ENCODE measurements at places on chromosomes 7 and 10.

GRCh38 chr7:28700790-28701203, 257.3 kb downstream of the TRIL start:
- no peak for DNase-seq

- DNase-seq = no peak
Observed at GRCh38 chr7:23158546-23158945, 23.3 kb upstream of the NUP42 start.

DNA sequence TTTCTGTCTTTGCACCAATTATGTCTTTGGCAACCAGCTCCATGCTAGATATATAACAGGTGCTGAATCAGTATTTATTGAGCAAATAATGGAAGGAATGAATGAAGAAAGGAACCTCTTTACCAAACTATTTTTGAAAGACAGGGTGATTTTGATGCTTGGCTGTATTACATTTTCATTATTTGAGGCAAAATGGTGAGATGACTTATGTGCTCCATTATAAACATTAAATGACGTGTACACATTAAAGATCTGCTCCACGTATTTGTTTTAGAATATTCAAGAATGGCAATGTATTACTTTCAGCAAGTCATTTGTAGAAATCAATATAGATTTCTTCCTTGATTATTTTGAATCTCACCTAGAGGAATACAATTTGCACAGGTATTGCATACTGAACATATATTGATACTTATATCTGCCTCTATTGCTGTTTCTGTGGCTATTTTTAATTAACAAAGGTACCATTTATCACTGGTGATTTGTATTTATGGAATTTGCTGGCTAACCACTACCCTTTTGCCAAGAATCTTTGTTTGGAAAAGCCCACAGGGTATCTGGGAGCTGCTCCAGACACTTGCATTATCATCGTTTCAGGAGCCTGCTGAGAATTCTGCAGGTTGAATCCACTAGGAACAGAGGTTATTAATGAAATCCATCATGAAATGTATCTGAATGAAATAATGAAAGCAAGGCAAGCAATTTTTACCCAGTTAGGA, 92.2 kb downstream of the SEMA3C start:
- no peak for DNase-seq

DNA sequence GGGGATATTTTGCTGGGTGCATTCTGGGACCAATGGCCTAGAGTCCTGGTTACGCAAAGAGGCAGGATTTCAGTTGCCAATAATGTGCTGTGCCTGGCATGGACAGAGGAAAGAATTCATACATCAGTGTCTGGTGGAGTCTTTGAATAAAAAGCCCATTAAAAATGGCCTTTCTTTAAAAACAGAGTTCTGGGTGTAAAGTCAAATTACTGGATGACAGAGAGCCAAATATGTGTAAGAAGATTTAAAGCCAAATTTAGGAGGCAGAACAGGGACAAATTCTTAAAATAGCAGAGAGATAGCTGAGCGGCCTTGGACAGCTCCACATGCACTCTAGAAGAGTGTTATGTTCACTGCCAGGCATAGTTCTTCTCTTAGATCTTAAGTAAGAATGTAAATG, 60.8 kb upstream of the MEOX2 start:
- DNase-seq = no peak

DNA sequence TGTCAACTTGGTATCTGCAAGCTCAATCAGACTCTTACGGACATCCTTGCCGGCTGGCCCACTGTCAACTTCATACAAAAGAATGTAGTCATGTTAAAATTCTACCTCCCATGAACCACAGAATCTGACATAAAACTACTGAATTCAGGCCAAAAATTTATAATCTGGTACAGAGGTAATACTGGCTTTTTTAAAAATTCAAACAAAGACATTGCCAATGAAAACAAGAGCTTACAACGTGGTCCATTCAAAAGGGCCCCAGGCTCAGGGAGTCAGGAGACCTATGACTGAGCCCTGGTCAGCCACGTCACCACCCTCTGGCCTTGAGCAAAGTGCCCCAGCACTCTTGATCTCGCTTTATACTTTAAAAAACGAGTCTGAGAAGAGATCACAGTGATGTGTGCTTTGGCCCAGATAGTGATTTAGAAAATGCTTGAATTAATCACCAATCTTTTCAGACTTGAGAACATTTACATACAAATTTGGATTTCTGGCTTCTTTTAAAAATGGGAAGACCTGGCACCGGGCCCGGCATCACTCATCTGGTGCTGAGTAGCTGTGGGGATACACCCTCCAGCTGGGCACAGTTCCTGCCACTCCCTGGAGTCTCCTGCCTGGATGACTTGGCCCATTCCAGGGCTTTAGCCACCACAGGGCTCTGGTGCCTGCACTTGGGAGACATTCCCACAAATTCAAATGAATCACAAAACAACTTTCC, 94.1 kb downstream of the PIP4K2A start:
- DNase-seq = peak; percentile 30

- DNase-seq = peak; percentile 92
Observed at GRCh38 chr10:102775935-102776669, 32.4 kb downstream of the WBP1L start.

DNA sequence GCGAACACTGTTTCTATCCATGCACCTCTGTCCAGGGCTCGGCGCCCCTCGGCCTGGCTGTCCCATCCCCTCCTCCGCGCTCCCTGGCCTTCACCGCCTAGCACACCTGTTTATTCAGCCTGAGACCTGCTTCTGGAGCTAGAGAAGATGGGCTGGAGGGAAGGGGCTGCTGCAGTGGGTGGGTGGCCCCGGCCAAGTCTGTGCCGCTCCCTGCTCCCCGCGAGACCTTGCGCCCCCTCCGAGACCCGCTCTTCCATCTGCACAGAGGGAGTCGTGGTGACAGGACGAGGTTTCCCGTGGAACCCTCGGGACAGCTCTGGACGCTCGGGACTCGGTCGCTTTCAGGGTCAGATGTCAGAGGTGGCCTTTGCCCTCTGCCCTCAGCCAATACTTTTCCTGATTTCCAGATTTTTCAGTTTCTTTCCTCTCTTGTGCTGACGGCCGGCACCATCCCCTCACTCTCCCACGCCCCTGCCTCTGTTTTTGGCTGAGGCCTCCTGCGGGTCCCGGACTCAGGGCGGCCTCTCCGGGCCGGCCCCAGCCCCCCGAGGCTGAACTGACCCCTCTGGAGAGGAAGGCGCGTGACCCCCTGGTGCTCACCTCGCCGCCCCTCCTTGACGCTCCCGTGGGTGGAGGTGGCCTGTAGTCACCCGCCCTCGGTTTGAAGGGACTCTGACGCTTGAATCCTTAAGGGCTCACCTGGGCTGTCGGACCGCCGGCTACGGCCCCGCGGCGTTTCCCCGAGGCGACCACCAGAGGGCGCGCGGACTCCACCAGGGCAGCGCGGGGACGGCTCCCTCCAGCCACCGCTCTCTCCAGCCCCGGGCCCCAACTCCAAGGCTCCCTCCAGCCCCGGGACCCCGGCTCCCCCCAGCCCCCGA, 15.6 kb downstream of the SHH start:
- DNase-seq = no peak

GRCh38 chr7:84876061-84876821, 310.6 kb downstream of the SEMA3D start:
- DNase-seq = no peak

- no peak for DNase-seq
Observed at GRCh38 chr7:43942997-43943396, 16.8 kb downstream of the UBE2D4 start.

Measured in gastrocnemius medialis (tissue), 4 donors.